EL (cell line): ENCODE measurements at places on chromosomes 16 and 17.

GRCh38 chr17:5437721-5438317 is 1.1 kb downstream of the C1QBP start:
- DNase-seq = peak; percentile 87

DNA sequence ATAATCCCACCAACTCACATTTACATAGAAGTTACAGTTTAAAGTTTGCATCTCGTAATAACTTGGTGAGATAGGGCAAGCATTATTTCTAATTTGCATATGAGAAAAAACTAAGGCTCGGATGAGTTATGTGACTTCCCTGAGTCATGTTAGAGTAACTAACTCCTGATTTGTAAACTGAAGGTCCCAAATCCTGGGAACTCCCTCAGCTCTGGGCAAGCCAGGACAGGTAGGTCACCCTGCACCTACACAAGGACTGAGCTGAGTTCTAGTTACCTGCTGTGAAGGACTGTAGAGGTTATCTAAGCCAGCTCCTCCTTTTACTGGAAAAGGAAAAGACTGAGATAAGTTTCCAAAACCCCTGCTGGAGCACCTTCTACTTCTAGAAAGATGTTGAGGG is 92.1 kb upstream of the HLF start:
- no peak for DNase-seq

DNA sequence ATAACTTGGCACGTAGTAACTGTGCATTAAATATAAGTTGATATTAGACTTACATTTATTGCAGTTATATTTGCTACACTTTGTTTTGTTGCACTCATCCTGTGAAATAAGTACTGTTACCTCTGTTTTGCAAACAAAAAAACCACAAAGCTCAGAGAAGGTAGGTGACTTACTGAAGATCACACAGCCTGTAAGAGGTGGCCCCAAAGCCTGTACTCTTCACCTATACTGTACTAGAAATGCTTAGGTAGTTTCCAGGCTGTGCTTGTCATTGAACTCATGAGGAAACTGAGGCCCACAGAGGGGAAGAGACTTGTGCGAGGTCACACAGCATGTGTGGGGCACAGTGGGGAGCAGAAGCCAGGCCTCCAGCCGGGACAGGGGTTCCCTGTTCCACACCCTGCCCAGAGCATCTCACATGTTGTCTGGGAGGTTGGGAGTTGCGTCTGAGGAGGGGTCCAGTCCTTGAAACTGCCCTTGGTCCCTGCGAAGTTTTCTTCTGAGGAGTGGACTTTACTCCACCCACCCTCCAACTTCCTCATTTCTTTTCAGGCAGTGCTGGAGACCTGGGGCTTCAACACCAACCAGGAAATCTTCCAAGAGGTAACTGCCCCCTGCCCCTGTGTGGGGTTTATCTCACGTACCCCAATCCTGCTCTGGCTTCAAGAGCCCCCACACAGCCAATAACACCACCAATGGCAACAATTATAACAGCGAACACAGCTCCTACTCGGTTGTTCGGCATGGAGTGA is 13.0 kb downstream of the CETP start:
- DNase-seq = no peak

GRCh38 chr16:24748242-24748641 is 18.8 kb downstream of the TNRC6A start:
- DNase-seq = peak; percentile 88

DNA sequence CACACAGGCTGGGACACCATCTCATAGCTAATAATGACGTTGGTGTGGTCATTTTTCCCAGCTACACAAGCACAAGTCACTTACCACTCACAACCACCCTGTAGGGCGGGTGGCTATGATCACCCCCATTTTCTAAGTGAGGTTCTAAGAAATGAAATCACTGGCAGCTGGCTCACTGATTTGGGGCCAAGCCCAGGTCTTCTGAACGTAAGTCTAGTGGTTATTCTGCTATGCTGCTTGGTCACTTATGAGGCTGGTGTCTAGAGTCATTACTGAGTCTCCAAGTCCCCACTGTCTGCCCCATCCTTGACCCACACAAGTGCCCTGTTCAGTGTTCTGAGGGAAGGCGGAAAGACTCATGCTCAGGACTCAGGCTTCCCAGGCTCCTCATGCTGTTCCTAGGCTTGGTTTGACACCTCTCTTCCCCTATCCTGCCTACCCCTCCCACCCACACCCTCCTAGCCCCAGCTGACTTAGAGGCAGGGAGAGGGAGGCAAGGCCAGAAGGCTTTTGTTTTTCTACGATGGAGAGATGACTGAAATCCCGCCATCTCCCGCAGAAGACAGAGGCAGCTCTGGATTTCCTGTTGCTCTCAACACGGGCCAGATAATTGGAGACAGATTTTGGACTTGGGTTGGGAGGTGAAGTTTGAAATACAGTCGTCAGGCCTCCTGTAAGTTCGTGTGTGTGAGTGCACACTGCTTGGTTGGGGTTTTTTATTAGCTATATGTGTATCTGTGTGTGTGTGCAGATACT is 32.2 kb downstream of the FZD2 start:
- DNase-seq = no peak

GRCh38 chr17:48757524-48757961 is 29.0 kb upstream of the HOXB13 start:
- DNase-seq = peak; percentile 39
